GM06990 (cell line): ENCODE measurements at places on chromosomes 6 and 20.

- no peak for DNase-seq
Observed at GRCh38 chr6:150018846-150019580, 6.3 kb downstream of the RAET1L start.

DNA sequence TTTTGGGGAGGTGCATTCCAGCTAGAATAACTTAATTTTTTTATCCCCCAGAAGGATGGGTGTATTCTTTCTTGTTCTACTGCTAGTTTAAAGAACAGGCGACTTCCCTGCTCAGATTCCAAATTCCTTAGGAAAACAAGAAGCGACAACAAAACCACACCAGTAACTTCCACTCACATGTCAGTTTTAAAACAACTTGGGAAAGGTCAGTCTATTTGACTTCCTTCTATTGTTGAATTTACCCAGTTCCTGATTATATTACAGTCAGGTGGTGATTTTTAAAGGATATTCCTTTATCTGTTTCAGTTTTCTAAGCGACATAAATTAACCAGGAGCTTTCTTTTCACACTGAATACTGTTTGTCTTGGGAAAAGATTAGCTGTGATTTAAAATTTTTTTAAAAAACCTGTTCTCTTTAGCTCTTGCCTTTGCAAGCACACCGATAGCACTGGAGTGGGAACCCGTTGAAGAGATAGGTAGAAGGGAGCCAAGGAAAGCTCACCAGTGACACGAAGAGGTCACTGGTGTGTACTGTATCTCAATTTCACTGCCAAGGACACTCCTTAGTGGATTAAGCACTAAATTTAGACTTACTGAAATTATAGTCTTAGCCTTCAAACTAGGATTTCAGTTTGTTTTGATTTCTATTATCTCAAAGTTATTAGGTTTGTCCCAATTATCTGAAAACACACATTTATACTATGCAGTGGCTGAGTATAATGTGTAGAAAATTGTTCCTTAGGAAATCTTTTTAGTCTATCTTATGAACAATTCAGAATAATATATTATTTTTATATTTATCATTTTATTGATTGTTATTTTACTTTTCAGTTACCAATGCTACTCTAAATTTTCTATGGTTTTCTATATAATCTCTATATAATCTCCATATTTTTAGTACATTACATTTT, 22.3 kb downstream of the MARCKS start:
- peak; percentile 15 for DNase-seq

- no peak for DNase-seq
Observed at GRCh38 chr6:56417823-56418222, 170.4 kb upstream of the COL21A1 start.

DNA sequence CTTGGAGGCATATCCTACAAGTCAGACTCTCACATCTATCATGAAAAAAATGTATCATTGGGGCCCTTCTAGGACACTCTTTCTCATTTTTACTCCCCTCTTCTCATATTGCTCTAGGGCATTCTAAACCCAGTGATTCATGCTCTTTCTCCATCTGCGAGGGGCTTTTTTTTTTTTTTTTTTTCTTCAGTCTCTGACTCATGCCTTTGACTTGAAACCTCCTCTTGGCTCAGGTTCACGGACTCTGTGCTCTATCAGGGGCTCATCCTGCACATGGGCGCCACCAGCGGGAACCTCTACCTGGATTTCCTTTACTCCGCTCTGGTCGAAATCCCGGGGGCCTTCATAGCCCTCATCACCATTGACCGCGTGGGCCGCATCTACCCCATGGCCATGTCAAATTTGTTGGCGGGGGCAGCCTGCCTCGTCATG, 17.8 kb downstream of the SLC22A1 start:
- DNase-seq, result no peak

- DNase-seq, result no peak
Observed at GRCh38 chr6:101799531-101799930, 406.0 kb downstream of the GRIK2 start.

- no peak for DNase-seq
Observed at GRCh38 chr20:45365444-45365970, 2.6 kb downstream of the SYS1 start.

GRCh38 chr6:25835442-25836283, 3.8 kb upstream of the SLC17A1 start:
- DNase-seq, result no peak

DNA sequence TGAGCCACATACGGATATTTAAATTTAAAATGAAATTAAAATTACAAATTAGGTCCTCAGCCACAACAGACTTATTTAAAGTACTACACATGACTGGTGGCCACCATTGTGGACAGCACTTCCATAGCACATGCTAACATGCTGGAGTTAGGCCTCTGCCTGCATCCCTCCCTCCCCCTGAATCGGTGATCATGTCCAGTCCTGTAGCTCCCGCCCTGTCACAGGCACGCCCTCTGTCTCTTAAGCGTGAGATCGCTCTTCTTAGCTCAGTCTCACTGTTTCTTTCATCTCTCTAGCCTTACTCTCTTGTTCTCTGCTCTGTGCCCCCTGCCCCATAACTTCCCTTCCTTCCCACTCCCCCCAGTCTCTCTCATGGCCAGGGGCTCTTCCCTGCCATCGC, 28.9 kb downstream of the ELMO2 start:
- no peak for DNase-seq

- DNase-seq, result no peak
Observed at GRCh38 chr6:129599467-129599866, 110.5 kb downstream of the ARHGAP18 start.

DNA sequence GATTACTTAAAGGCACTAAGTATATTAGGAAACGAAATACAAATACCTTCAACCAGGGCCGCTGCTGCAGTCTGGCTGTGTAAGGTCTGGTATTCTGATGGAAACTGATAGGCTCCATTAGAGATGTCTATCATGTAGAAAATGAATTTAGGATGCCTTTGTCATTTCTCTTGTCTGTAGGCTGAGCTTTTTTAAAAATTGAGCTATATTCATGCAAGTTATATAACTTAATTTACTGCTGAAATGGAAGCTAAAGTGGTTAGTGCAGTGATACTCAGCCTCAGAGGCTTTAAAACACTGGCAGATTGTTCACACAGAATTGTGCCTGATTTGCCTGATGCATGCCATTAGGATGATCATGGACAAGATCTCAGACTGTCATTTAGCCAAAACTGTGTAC, 286.2 kb upstream of the QKI start:
- DNase-seq, result no peak

DNA sequence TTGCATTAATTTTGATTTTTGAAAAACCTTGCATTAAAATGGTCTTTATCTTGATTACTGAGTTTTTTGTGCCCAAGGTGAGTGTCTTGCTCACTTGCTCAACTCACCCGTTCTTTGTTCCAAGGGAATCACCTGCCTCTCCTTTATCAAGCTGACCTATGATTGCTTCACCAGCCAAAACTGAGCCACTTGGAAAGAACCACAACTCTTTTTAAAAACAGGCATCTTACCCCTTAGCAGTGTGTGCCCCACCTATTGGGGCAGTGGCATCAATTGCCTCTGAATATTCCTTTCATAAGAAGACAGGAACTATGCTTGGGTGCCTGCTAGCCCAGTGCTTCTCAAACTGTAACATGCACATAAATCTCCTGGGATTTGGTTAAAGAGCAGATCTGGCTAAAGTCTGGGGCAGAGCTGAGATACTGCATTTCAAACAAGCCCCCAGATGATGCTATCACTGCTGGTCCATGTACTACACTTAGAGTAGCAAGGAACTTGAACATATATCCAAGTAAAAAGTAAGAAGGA, 3.3 kb upstream of the STK38 start:
- DNase-seq, result no peak

- DNase-seq, result peak; percentile 38
Observed at GRCh38 chr20:21102603-21103311, 3.4 kb downstream of the LINC00237 start.

GRCh38 chr6:38279963-38280588, 359.7 kb downstream of the BTBD9 start:
- DNase-seq, result no peak

DNA sequence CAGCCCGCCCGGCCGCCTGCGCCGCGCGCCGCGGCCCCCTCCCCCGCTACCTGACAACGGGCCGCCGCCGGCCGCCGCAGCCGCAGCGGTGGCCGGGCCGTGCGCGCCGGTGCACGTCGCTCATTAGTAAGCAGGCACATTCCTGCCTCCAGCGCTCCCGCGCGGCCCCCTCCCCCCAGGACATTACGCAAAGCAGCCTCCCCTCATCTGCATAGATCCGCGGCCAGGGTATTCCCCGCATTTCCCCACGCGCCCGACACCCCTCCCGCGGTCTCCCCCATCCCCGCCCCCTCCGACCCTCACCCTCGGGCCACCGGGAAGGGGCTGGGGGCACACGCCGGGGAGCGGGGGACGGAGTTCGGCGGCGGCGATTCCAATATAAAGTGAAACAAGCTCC, at the start of gene HIVEP2:
HIVEP2 (minus strand) TSS at position 128 of the 397 bp plus-strand sequence. CDS start 170,438 bp downstream, outside the sequence.
- DNase-seq, result peak; percentile 88

GRCh38 chr6:149041953-149042352, 275.6 kb upstream of the TAB2 start:
- no peak for DNase-seq

- DNase-seq, result no peak
Observed at GRCh38 chr6:143961886-143962878, 45.9 kb downstream of the PLAGL1 start.

GRCh38 chr6:89612121-89612520, 26.4 kb downstream of the LYRM2 start:
- DNase-seq, result no peak

DNA sequence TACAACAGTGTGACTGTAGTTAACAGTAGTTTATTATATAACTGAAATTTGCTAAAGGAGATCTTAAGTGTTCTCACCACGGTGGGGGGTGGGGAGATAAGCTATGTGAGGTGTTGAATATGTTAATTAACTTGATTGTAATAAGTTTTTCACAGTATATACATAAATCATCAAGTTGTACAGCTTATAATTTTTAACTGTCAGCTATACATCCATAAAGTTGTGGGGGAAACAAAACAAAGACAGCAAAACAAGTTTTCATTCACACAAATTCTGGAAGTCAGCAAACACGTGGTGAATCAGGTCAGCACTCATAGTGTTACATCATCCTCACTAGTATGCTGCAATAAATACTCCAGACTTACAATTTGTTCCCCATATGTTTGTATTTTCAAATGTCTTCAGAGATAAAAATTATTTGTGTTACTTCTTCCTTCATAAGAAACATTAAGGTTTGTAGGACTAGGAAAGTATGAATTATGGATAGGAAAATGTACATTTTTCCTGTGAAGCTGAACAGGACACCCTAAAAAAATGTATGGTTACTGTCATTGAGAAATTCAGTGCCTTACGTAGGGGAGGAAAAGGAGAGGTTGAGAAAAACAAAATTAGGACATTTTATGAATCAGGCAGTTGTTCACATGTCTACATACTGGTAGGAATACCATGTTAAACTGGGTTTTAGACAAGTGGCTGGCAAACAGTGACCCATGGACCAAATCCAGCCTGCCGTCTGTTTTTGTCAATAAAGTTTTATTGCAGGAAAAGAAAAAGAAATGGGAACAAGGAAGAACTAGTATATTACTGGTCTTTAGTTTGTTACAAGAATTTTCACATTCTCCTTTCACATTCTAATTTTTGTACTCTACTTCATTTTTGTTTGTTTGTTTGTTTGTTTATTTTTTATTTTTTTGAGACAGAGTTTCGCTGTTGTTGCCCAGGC, 6.0 kb downstream of the SUMO4 start:
- no peak for DNase-seq

- DNase-seq, result no peak
Observed at GRCh38 chr6:157717340-157717748, 105.7 kb upstream of the SNX9 start.

DNA sequence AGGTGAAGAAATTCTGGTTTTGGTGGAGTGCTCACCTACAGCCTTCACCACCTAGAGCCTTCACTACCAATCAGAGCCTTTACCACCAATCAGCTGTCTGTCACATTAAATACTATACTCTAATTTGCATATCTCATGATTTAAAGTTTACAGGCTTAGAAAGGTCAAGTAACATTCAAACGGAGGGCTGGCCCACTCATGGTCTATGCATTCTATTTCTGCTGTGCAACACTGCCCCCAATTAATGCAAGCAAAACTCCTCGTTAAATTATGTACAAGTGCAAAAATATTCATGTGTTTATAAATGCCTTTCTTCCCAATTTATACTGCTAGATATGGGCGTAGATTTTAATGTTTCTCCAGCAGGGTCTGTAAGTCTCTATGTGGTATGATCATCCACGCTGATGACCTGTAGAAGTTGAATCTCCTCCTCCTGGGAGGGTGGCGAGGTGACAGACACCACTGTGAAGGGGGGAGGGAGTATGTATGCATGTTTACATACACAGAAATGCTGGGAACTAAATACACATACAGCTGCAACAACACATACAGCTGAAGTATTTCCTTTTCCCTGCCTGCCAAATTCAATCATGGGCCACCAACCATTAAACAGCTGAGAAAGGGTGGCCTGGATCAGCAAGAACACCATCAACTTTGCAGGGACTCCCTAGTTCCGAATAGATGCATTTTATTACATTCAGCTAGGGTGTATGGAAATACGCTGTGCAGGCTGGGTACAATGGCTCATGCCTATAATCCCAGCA, 13.1 kb downstream of the RRAGD start:
- DNase-seq, result no peak

GRCh38 chr6:219641-220198, 72.6 kb upstream of the DUSP22 start:
- DNase-seq, result peak; percentile 74

DNA sequence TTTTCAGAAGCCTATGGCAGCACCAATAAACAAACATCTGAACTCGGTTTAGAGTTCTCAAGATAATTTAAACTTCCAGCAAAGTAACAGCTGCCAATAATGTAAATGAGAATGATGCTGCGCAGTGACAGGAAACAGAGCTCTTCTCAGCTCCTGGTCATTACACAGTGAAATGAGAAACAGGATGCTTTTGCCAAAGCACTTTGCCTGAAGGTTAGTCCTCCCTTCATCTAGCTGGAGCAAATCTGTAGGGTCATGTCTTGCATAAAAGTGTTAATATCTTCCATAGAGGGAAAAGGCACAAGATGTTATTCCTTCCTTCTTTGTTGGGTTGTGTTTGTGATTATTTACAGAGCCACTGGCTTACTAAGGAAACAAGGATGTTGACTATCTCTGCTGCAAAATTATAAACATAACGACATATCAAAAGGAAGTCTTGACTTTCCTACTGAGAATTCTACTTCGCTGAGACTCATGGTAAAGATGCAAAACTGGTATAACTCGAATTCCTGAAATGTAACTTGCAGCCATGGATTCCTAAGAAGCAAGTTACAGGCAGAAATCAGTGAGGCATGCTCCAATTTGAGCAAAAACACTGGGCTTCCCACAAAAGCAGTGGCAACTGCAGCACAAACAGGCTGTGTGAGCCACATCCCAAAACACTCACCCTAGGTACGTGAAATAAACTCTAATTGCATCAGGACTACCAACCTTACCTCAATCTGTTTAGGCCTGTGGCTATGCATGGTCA, 102.5 kb upstream of the BEND6 start:
- DNase-seq, result no peak

DNA sequence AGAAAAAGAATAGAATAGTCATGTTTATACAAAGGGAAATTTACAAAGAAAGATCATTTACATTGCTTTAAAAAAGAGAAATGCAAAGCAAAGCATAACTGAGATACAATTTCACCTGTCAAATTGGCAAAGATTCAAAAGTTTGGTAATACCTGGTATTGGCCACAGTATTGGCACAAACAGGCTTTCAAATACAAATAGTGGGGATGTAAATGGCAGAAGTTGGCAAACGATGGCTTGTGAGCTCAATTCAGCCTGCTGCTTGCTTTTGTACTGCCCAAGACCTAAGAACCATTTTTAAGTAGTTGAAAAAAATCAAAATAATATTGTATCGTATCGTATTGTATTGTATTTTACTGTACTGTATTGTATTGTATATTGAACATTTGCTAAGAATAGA, 194.5 kb upstream of the JAG1 start:
- no peak for DNase-seq
